ENCODE measurements at places on chromosomes 6 and 20. TPM values are rescaled to one million over a fixed set of nuclear protein-coding genes. Genes with fewer than 3 reads are reported as not detected.

DNA sequence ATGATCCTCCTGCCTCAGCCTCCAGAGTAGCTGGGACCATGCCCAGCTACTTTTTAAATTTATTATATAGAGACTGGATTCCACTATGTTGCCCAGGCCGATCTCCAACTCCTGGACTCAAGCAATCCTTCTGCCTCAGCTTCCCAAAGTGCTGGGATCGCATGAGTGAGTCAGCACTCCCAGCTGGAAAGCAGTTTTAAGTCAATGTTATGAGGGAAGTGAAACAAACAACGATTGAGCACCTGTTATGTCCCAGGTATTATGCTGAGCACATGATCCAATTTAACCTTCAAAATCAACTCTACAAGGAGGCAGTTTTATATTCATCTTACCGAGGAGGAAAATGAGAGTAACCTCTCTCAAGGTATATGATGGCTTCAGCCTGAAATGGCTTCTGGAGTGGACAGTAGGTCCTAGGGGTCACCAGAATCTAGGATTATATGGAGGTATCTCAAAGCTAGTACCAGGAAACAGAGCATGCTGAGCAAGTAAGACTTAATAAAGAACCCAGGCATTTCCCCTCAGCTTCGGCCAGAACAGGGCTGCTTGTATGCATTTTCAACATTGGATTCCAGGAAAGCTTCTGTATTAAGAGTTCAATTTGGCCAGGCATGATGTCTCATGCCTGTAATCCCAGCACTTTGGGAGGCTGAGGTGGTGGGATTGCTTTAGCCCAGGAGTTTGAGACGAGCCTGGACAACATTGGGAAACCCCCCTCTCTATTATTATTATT lies 55.0 kb downstream of the EDN1 start:
- no peak for DNase-seq

DNA sequence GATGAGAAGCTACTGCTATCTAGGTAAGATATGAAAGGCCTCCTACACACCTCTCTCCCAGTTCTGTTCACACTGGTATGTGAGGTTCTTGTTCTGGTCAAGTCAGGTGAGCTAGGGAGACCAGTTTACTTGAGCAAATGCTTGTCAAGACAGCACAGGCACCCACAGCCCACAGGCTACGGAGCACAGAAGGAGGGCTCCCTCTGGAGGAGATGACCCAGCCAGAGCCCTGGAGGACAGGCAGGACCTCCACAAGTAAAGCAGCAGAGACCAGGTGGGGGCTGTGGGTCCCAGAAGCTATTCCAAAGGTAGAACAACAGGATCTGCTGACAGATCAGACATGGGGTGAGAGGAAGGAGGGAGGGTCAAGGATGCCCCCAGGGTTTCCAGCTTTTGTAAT lies 13.2 kb downstream of the MMP24OS start:
- DNase-seq, result peak; percentile 70

CAGE1 gene
- under 0.01 TPM for total RNA-seq

DNA sequence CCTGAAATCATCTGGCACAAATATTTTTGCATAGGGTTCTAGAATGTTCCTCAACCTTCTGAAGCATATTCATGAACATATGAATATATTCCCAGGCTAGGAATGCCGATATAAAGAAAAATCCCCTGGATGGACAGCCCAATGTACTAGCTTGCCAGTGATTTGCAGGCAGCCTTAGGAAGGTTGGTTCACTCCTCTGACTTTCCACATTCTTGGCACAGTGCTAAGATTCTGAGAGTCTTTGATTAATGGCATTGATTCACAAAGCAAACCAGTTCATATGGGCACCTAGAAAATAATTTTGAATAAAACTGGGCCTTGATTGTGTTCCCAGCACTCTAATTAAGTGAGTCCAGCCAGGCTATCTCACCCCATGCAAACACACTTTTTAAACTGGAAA lies 56.9 kb upstream of the ENPP4 start:
- no peak for DNase-seq

GRCh38 chr6:155222506-155222905 lies 41.3 kb upstream of the CLDN20 start:
- no peak for DNase-seq

GRCh38 chr6:119728935-119729334 lies 379.4 kb upstream of the MAN1A1 start:
- DNase-seq, result no peak
